ENCODE measurements at places on chromosomes 7 and 10. TPM values are rescaled to one million over a fixed set of nuclear protein-coding genes. Genes with fewer than 3 reads are reported as not detected.

DNA sequence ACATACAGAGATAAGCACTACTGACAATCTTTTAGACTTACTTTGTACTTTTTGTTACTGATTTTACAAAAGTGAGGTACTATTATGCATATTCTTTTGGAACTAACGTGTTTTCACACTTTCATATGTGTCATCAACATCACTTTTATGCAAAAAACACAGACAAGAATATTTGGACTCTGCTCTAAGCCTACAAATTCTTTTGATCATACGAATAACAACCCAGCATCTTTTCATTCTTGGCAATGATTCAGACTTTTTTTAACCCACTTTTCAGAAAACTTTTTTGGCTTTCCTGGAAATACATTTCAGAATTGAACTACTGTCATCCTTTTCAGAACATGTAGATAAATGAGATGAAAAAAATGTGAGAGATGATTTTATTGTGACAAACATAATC lies 30.2 kb downstream of the USP6NL start:
- no peak for DNase-seq

- DNase-seq = no peak
Observed at GRCh38 chr10:84356928-84357327, 28.5 kb downstream of the CCSER2 start.

- no peak for DNase-seq
Observed at GRCh38 chr7:126768836-126769235, 483.9 kb downstream of the GRM8 start.

- DNase-seq = no peak
Observed at GRCh38 chr7:2993868-2994267, 49.8 kb downstream of the CARD11 start.

DNA sequence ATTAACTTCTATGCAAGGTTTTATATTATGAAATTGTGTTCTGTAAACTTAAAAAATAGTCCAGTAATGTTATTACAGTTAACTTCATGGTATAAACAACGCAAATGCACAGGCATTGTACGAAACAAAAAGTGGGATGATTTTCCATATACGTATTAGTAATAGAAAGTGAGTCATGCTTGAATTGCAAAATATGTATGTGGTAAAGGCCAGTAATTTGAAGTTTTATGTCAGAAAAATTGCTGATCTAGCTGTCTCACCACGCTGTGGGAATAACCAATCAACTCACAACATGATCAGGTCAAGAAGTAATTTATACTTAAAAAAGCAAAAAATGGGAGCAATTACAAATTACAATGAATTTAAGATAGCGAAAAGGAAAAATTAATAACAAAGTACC lies 37.0 kb upstream of the GLI3 start:
- no peak for DNase-seq

DNA sequence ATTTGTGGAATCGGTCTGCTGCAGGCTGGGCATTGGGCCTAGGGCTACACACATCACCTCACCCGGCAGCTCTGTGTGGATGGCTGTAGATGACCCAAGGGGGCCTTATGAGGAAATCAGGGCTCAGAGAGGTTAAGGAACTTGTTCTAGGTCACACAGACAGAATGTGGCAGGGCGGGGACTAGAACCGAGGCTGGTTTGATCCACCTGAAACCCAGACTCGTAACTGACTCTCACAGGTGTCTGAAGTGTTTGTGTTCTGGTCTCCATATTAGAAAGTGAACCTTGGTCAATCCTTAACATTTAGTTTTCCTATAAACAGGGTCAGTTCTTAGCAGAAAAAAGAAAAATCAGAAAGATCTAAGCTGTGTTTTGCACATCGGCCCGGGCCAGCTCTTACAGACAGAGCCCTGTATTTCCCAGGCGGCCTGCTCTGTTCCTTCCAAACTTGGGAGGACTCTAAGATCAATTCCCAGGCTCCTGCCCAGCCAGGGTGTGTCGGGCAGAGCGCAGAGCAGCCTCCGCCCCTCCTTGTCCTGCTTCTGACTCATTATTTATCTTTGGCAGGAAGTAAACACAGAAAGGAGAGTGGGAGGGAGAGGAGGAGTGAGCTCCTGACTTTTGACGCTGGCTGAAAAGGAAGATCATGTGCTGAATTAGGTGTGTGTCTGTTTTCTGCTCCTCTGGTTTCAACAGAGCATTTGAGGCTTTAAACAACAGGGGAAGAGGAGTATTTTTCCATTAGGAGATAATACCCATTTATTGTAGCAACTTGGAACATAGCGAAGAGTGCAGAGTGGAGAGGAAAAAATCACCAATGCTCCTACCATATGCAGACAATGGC lies 74.1 kb downstream of the TACC2 start:
- peak; percentile 75 for DNase-seq

DNA sequence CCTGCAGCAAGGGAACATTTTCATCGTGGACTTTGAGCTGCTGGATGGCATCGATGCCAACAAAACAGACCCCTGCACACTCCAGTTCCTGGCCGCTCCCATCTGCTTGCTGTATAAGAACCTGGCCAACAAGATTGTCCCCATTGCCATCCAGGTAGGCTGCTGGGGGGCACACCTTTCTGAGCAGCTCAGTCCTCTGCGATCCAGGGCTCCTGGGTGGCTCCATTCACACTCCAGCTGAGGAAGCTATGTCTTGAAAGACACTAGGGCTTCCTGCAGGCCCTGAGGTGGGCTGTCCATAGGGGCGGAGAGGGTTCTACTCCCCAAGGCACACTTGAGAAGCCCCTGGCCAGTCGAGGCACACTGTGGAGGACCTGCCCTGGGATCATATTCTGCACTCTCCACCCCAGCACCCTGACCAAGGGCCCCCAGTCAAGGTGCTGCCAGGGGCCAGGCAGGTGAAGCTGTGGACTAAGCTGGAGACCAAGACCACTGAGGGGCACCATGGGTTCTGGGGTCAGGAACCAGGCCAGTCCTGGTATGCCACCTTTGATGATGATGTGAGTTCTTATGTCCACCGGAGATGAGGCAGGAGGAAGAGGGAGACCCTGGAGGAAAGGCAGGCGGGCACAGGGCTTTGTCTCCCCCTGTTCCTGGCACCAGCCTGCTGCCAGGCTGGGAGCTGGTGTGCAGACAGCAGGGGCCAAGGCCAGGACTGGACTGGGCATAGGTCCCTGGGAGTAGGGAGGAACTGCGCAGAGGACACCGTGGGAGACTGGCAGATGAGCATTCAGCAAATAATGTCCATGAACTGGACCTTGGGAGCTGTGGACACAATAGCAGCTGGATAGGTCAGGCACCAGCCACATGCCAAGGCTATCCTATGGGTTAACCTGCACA lies 54.8 kb downstream of the ALOX5 start:
- DNase-seq = no peak

- DNase-seq = peak; percentile 25
Observed at GRCh38 chr10:48551861-48552591, 52.8 kb downstream of the ARHGAP22 start.

- DNase-seq = no peak
Observed at GRCh38 chr7:28272461-28272877, 91.9 kb upstream of the JAZF1 start.

DNA sequence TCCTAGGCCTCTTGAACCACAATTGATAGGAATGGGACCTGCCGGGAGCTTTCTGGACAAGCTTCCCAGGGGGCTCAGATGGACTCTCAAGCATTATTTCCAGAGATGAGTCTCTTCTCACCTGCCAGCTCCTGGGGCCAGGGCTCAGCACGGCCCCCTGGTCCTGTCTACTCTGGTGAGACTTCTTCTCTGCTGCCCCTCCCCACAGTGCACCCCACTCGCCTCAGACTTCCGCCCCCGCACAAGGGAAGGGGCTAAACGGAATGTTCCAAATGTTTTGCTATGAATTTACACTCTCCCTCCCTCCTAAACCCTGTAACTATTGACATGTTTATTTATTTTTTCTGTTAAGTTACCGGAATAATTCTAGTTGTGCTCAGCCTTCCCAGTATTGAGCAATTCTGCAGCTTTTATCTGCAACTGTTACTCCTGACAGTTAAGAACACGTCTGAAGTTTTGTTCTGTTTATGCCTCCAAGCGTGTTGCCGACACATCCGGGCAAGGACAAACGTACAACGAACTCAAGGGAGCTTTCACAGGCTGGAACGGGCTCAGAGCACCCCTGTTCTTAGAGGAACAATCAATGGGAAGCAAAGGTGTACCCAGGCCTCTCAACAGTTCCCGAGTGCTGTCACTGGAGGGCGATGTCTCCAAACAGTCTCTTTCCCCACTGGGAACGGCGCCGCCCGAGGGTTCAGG lies 55.2 kb downstream of the FHIP2A start:
- DNase-seq = no peak

GRCh38 chr10:88541116-88541626 lies 41.9 kb downstream of the RNLS start:
- DNase-seq = no peak

DNA sequence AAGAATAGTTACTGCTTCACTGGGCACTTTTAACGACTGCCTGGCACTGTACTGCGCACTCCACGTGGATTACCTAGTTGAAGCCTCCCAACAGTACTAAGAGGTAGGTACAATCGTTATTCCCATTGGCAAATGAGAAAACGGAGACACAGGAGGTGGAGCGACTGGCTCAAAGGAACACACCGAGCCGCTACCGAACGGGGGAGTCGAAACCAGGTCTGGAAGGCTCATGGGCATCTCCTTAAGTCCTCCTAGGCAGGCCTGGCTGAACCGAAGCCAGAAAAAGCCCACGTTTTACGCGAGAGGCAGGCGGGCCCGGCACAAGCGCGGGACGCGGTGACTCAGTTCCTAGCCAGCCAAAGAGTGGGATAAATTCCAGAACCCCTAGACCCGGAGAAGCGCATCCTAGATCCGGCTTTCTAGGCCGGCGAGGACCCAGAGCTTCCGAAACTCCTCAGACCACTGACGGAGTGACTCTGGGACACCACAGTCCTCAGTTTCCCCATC lies 472 bp downstream of the PDAP1 start:
- no peak for DNase-seq

DNA sequence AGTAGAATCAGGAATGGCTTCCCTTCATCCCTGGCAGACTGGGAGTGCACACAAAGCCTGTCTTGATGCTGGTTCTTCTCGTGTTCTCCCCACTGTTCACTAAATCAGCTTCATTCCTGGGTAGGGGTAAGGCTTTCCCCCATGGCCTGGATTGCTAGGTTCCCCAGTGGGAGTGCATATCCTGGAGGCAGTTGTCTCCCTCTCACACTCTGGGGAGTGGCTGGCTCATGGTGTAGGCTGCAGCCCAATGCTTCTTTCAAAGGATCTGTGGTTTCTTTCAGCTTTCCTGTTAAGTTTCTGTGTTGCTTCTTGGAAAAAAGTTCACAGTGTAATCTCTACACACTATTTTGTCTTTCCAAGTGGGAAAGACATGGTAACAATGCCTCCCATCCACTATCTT lies 32.6 kb upstream of the ARMC3 start:
- DNase-seq = no peak

DNA sequence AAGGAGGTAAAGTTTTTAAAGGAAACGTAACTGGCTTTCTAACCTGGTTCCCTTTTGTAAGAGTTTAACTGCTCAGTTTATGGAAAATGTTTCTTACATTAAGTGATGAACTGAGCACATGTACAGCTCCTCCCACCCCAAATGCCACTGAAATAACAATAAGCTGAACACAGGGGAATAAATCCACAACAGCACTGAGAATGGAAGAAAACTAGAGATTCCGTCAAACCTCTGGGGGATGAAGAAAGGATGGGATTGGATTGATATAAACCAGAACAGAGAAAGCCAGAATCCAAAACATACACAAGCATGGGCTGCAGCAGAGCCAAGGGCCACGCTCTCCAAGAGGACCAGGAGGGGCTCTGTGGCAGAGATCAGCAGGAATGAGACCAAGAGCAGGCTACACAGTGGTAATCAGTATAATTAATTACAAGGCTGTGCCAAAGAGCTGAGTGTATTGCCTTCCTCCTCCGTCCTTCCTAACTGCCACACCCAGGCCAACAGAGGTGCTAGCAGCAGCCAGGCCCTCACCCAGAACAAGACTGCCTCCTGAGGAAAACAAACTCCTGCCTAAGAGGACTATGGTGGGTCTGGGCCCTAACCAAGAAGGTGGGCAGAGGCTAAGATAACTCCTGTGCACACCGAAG lies 73.9 kb downstream of the KIAA1549 start:
- DNase-seq = peak; percentile 43

GRCh38 chr7:130831817-130832481 lies 97.9 kb upstream of the KLF14 start:
- peak; percentile 48 for DNase-seq

DNA sequence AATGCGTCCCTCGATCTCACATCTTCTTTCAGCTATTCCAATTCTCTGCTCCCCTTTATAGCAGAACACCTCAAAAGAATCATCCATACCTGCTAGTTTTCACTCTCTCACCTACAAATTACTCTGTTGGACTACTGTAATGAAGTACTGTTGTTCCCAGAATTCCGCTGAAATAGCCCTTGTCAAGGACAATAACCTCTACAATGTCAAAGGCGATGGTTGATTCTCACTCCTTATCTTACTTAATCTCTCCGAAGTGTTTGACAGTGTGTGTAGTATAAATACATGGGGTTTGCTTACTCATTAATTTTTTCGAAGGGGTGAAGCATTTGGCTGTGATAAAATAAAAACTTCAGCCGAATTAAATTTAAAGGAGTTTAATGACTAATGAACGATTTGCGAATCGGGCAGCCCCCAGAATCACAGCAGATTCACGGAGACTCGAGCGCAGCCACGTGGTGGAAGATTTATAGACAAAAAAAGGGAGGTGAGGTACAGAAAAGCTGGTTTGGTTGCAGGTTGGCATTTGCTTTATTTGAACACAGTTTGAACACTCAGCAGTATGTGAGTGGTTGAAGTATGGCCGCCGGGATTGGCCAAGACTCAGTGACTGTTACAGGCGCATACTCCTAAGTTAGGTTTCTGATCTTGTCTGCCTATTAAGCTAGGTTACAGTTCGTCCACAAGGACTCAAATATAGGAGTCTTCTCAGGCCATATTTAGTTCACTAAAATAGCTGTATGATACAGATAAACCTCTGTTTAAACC lies 29.8 kb downstream of the SYPL1 start:
- DNase-seq = no peak

- no peak for DNase-seq
Observed at GRCh38 chr7:159328096-159328495, 183.4 kb upstream of the VIPR2 start.

DNA sequence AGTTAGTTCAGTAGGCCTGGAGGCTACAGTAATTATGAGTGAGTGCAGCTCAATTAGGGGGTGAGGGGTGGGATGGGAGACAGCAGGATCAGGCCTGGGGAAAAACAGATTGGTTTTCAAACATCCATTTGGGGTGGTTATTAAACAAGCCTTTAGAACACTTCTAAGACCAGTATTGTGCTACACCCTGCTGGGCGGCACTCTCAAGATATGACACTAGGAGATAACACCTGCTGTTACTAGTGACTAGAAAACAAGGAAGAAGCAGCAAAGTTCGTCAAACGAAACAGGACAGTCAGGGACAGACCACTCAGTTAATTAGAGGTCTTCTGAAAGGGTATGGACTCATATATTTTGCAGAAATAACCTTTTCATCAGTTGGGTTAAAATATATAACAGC lies 353.6 kb downstream of the PTEN start:
- DNase-seq = no peak

GRCh38 chr10:24680647-24681524 lies 42.8 kb downstream of the ARHGAP21 start:
- DNase-seq = no peak

GRCh38 chr7:15478401-15478800 lies 83.4 kb downstream of the AGMO start:
- DNase-seq = no peak

Gene AKR1C8
- total RNA-seq = 1.5 TPM

Gene OR9A2
- total RNA-seq = 0.20 TPM

Gene JAZF1
- 22.1 TPM for total RNA-seq

Gene MPP7
- total RNA-seq = 15.9 TPM

Gene ARHGEF5
- total RNA-seq = 14.3 TPM

Gene CYP26C1
- not detected for total RNA-seq

Gene PROSER2
- 4.9 TPM for total RNA-seq

Gene OPN4
- total RNA-seq = not detected

Gene WDR86
- total RNA-seq = 14.0 TPM

Gene NEBL
- total RNA-seq = 29.3 TPM

Gene OIT3
- 2.9 TPM for total RNA-seq

Gene ACTL6B
- not detected for total RNA-seq
